ENCODE measurements at places on chromosomes 6 and 20.
A peak's percentile ranks its signal among the peaks of the same experiment; 100 is the strongest.

- peak; percentile 43 for DNase-seq
Measured at GRCh38 chr20:33933469-33933909, 60.2 kb upstream of the RALY start.

DNA sequence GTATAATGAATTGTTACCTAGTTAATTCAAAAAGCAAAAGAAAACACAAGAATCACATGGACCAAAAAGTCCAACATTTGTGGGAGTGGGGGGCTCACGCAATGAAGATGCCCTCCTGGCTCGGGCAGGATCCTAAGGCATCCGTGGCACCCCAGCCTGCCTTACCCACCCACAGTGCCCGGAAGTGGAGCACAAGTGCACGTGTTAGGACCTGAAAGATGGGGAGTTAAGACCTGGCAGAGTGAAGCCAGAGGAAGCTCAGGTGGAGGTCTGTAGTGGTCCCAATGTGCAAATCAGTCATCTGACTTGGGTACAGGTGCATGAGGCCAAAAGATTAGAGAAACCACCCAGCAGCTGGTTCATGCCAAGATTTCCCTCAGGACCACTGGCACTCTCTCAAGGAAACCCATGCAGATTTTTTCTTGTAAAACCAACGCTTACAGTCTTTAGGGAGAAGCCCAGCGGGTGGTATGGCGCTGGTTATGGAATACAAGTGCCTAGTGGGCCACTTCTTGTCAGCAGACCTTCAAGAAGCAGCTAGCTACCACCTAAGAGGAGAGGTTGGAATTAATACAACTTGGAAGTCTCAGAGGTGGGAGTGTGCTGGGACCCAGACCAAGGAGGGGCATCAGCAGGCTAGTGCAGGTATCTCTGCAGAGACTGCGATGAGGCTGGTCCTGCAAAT lies 42.1 kb downstream of the BFSP1 start:
- DNase-seq = no peak

- no peak for DNase-seq
Measured at GRCh38 chr6:157909282-157909664, 72.4 kb upstream of the SYNJ2 start.

DNA sequence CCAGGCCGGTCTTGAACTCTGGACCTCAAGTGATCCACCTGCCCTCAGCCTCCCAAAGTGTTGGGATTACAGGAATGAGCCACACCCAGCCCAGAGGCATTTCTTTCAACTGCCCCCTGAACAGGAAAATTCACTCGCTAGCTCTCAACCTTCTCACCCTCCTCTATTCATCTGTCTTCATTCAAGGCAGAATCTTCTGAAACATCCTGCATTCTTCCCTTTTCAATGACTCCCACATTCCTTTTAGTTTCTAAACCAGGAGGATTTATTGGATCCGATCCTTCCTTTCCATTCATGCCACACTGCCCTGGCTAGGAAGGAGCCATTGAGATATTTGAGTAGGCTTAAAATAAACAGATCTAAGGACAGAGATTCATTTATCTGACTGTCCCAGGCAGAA lies 52.9 kb downstream of the C6orf52 start:
- DNase-seq = no peak

DNA sequence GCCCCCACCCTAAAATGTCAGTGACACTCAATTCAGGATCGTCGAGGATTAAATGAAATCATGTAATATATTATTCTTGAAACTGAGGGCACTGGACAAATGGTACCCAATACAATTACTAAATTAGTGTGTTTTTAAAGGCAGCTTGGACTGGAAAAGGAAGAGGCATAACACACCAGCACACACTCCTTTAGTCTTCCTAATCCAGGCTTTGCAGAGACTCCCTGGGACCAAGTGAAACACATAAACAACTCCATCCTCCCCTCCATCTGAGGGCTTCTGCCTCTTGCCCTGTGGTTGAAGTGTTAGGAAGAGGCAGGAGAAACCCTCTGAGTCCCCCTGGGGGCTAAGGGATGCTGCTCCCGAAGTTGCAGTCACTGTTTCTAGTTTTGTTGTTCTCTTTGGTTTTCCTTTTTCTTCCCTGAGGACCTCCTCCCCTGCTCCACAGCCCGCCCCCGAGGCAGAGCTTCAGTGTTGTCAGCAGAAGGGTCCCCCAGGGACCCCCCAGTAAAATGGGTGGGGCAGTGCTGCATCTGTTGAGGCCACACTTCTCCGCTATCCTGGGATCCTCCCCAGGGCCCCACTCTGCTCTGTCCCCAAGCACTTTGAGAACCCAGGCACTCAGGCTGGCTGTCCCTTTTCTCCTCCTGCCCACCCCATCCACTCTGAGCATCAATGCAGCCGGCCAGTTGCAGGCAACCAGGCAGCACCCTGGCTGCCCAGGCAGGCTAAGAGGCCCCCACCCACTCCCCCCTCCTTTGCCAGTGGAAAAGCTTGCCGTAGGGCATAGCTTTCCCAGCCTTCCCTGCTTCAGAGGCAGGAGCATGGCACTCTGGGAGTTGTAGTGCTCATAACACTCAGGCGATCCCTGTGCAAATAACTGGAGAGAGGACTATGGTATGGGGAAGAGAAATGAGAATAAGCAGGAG lies 5.9 kb downstream of the TMEM63B start:
- DNase-seq = no peak

DNA sequence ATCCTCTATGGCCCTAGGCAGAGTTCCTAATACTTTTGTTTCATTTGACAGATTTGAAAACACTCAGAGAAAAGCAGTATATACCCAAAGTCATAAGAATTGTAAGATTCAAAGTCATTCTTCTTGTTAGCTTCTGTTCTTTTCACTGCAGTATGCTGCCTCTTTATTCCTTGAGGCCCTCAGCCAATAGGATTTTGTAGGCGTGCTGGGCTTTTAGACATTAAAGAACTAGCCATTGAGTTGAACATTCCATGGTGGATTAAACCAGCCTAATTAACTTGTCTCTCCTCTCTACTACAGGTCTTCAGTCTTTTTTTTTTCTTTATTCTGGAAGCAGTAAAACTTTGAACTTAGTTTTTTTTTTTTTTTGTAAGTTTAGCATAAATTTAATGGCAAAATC lies 186.3 kb downstream of the PLCB4 start:
- DNase-seq = no peak

GRCh38 chr20:53831812-53832211 lies 238.2 kb upstream of the ZNF217 start:
- no peak for DNase-seq

GRCh38 chr6:16229700-16230099 lies 8.7 kb upstream of the GMPR start:
- DNase-seq = no peak

- DNase-seq = no peak
Measured at GRCh38 chr6:158459726-158460125, 100.2 kb upstream of the TMEM181 start.

DNA sequence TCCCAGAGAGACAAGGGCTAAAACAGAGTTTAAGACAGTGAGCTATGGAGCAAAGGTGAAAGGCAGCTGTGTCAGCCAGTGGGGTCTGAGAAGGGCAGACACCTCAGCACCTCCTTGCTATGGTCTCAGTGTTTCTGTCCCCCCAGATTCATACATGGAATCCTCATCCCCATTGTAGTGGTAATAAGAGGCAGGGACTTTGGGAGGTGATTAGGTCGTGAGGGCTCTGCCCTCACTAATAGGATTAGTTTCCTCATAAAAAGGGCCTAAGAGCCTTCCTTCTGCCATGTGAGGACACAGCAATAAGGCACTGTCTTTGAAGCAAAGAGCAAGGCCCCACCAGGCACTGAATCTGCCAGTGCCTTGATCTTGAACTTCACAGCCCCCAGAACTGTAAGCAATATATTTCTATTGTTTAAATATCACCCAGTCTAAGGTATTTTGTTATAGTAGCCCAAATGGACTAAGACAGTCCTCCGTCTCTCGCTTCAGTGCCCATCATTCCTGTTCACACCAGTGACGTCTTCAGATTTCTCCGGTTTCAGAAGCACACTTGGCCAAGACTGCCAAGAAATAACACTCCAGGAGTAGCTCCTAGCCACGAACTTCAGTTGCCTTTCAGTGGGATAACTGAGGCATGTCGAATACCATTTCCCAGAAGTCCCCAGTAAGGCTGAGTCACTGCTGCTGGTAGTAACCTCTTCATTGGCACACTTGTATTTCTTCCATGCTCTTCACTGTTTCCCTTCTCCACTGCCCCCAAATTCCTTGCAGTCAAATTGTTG lies 32.8 kb downstream of the SLC13A3 start:
- no peak for DNase-seq

GRCh38 chr20:10573273-10573950 lies 100.4 kb downstream of the JAG1 start:
- DNase-seq = no peak

GRCh38 chr6:131231103-131231502 lies 95.8 kb downstream of the AKAP7 start:
- peak; percentile 53 for DNase-seq

- no peak for DNase-seq
Measured at GRCh38 chr6:35018746-35019145, 122.4 kb downstream of the TCP11 start.

DNA sequence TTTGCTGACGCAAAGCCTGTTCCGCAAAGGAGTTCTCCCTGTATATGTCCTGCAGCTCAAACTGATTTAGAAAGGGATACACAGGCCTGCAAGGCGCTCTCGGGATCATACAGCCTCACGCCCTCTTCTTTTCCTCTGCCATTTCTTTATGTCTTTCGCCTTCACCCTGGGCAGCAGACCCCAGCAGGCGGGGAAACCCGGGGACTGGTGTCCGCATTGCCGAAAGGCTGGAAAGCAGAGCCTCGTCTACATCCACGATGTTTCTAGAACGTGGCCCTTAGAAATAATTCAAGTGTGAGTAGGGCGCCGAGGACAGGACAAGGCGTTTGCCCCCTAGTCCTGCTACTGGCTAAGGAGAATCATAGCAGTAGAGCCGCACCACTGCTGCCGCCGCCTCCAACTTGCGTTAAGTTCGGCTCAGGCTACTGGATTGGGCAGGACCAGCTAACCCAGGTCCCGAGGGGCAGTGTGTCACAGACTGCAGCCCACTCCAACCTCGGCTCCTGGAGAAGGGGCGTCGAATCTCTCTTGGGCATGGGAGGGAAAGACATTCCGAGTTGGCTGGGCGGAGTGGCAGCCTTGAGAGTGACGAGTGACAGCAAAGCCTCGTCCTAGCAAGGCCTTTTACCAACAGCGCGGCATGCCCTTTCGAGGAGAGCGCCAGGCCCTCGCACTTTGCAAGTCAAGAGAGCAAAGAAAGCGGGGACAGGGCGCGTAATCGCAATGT lies 2.6 kb upstream of the TBX18 start:
- DNase-seq = no peak

DNA sequence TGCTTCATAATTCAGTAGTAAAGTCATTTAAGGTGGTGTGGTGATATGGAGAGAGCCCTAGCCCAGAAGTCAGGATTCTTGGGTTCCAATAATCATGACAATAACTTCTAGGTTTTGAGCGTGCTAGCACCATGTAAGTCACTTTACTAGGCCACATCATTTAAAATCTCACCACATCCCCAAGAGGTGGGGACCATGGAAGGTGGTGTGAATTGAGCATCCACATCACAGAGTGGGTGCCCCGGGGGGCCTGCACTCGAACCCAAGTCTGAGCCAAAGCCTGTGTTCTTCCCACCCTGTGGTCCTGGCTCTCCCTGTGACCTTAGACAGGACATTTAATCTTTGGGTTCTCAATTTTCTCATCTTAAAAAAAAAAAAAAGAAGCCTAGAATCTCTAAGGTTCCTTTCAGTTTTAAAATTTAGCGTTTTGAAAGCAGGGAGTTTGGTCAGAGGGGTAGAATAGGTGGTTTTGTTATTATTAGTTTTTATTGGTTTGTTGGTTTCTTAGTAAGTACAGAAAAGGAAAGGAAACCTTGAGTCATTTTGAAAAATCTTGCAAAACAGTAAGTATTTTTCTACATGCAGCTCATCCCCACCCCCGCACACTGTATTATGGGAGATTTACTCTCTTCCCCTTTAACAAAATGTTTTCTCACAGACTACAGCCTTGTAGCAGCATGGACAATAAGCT lies 26.4 kb downstream of the ARMC2 start:
- peak; percentile 50 for DNase-seq

DNA sequence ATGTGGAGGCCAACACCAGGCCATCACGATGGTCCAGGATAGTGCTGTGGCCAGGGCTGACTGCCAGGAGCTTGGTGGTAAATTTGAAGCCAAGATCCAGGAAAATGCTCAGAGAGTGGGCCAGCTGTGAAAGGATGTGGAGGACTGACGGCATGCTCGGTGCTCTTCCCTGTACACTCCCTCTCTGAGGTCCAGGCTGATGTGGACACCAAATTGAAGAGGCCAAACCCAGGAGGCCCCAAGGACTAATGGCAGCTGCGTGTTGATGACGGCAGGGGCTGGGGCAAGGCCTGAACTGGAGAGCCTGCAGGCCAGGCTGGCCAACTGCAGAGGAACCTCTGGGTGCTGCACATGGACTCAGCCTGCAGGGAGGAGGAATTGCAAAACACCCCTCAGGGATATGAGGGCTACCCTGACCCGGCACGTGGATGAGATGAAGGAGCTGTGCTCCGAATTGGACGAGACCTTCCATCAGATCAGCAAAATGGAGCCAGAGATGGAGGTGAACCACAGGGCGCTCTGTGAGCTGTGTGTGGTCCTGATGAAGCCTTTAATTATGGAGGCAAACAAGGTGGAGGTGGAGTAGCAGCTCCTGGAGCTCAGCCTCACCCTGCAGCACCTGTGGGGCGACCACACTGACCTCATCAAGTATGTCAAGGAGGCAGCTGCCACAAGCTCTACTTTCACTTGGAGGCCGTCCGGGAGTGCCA lies 6.9 kb upstream of the RAET1E start:
- DNase-seq = peak; percentile 37

DNA sequence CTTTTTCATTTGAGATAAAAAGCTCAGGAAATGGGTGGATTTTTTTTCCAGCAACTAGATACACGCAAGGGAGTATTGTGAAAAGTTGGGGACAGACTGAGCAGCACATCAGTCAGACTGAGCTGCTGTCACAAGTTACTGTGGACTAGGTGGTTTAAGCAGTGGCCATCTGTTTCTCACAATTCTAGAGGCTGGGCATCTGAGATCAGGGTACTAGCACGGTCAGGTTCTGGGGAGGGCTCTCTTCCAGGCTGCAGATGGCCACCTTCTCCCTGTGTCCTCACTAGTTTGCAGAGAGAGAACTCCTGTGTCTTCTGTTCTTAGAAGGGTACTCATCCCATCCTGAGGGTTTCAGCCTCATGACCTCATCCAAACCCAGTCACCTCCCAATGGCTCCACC lies 178.3 kb downstream of the SYNDIG1 start:
- DNase-seq = no peak

- no peak for DNase-seq
Measured at GRCh38 chr6:12134581-12134980, 122.5 kb downstream of the HIVEP1 start.

- peak; percentile 51 for DNase-seq
Measured at GRCh38 chr6:106858653-106859092, 115.9 kb downstream of the CD24 start.

DNA sequence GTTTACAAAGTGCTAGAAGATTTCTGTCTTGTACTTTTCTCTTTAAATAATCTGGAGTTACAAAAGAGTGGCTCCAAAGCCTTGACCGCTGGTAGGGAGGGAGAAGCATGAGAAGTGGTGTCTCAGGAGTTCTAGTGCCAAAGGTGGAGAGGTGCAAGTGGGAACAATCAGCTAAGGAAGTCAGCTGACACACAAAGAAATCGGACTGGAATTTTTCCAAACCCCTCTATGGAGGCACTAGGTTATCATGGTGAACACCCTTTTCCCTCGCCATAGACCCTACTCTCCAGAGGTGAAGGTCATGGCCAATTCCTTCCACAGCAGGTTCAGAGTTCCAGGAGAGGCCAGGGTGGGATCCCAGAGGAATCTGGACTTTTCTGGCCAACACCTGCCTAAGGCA lies 14.8 kb downstream of the PLAGL2 start:
- DNase-seq = no peak
